ENCODE measurements at places on chromosomes 6 and 20.

- no peak for DNase-seq
Measured at GRCh38 chr6:141561154-141561553, 571.6 kb upstream of the GJE1 start.

DNA sequence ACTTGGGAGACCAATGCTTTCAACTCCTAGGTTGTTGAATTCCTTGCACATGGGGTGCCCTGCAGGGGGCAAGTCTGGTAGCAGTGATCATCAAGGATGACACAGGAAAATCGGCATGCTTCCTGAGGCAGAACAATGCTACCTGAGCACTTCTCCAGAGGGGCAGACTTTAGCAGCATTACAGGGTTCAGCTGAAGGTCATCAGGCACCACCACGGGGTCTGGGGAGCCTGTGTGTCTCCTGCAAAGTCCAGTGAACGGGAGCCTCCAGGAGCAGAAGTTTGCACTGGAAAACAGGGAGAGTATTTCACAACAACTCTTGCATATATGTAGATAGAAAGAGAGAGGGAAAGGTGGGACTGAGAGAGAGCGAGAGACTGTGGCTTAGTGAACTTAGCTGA, 10.2 kb downstream of the VSX1 start:
- no peak for DNase-seq

- no peak for DNase-seq
Measured at GRCh38 chr6:10690651-10691445, 3.6 kb downstream of the C6orf52 start.

GRCh38 chr20:36305602-36306551, at the start of gene DLGAP4:
TSS of gene DLGAP4 (plus strand) at chr20:36306339. CDS start at chr20:36431718, 125,379 bp downstream.
- no peak for DNase-seq

- no peak for DNase-seq
Measured at GRCh38 chr20:44662261-44662660, 10.8 kb upstream of the ADA start.

DNA sequence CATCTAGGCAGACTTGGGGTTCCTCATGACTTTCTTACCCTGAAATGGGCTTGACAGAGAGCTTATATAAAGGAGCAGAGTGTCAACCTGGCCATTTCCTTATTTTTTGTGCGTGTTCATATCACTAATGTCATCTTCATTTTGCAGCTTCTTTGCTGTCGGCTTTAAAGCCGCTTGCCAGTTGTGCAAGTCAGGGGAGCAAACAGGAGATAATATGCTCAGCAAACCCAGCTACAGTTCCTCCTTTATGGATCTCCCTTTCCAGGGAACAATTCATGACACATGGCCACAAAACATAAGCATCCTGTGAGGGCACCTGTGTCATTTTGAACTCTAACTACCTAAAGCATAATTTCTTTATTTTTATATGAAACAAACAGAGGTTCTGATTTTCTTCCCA, 6.5 kb upstream of the TUBB2B start:
- DNase-seq, result no peak

- DNase-seq, result no peak
Measured at GRCh38 chr6:168216117-168216516, 103.5 kb downstream of the DACT2 start.

GRCh38 chr6:156474507-156475120, 302.6 kb upstream of the ARID1B start:
- DNase-seq, result no peak

DNA sequence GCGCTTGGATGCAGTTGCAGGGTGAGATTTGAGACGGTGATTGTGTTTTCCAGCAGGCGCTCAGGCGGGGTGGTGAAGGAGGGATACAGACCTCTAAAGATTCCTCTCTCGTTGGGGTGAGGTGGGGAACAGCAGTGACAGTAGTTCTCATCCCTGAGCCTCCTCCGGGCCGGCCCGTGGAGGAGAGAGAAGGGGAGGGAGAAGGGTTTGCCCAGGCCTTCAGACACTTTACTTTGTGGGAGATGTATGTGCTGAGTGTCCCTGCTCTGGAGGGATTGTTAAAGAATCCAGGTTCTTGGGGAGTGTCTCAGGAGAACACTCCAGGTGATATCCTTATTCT, 41.0 kb downstream of the PSMB9 start:
- DNase-seq, result no peak

GRCh38 chr6:125950293-125950692, 6.3 kb upstream of the HINT3 start:
- DNase-seq, result no peak

GRCh38 chr6:47135772-47136171, 93.6 kb upstream of the ADGRF1 start:
- no peak for DNase-seq

GRCh38 chr6:100479179-100480035, 14.7 kb upstream of the SIM1 start:
- no peak for DNase-seq

DNA sequence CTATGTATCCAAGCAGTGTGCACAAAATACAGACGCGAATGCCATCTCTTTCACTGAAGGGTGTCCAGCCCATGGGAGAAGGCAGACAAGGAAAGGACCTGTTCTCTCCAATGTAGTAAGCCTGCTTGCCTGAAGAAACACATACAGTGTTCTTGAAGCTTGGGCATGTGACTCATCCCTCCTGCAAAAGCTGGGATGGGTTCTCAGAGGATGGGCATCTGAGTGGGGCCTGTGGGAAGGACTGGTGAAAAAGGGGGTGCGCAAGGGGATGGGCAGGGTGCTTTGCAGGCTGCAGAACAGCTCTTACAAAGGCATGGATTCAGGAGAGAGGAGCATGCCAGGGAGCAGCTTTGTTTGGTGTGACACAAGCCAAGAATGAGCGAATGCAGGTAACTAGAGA, 128.1 kb downstream of the FYN start:
- no peak for DNase-seq

DNA sequence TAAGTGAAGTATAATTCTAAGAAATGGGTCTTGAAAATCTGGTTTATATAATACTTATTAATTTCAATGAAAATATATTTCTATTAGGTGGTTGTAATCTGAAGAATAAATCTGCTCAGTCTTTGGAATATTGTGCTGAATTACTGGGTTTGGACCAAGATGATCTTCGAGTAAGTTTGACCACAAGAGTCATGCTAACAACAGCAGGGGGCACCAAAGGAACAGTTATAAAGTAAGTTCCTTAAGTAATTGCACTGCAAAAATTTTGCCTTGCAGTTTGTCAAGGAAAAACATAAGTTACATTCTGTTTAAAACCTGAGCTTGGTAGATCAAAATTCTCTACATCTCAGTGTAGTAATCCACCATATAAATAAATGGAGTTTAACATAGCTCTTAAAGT, 106.0 kb downstream of the MYO6 start:
- no peak for DNase-seq

DNA sequence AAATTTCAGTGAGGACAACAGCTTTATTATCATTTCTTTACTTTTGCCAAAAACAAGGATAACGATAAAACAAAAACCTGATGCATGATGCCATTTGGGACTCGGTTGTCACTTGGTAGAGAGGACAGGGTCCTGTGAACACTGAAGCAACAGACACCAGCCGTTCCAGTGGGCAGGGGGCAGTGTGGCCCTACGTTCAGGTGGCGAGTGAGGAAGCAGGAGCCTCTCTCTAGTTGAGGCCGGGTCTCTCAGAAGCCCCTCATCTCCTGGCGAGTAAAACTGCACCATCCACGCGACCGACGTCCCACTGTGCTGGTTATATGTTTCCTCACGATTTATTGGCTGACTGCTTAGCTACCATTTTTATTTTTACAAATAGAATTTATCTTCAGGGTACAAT, 231.6 kb downstream of the THBS2 start:
- DNase-seq, result no peak

GRCh38 chr6:56752009-56752408, 109.3 kb upstream of the DST start:
- DNase-seq, result no peak

DNA sequence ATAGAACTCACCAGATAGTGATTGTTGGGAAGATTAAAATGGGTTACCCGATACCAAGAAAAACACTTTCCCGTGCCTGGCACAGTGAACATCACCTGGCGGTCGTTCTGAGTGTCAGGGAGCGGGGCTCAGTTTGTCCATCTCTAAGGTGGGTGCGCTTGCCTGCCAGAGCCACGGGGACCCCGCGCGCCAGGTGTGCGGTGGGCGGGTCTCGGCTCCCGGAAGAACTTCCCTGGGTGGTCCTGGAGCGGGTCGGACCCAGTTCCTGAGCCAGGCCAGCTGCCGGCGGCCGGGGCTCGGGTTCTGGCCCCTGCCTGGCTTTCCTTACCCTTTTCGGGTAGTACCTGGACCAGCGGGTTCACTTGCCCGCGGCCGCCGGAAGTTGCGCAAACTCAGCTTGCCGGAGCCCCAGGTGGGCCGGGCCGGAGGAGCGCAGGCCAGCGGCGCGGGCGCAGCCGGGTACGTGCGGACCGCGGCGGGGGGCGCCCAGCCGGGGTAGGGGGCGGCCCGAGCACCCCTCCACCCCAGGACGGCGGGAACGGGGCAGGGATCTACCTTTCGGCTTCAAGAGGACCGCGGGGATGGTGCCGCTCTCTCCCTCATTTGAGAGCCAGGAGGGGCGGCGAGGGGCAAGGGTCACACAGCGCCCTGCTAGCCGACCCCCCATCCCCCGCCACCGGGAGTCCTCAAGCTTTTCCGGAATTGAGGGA, 7.5 kb downstream of the FAM110A start:
- DNase-seq, result no peak

GRCh38 chr20:44151621-44152416, 35.2 kb downstream of the JPH2 start:
- no peak for DNase-seq

DNA sequence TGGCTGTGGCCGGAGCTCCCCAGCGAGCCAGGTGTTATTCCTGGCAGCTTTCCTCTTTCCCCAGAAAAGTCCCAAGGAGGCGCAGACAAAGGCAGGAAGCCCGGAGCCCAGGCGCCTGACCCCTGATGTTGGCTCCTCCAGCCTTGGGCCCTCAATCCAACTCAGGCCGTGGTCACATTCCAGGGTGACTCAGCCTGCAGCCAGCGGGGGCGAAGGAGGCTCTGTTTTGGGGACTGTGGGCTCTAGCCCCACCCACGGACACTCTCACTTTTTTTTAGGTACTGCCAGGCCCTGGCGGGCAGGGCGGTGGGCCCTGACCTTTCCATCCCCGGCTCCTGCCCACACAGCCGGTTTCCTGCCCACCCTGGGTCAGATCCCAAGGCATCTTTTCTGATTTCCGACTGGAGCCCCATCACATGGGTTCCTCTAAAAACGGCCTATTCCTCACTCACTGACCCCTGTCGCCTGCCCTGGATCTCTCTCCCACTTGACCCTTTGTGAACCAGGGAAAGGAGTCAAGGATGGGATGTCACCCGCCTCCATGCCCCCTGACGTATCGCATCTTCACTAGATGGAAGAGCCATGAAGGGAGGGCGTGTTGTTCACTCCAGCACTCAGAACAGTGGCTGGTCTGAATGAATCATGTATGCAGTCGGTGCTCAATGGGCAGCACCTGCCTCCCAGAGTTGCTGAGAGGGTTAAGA, 5.5 kb downstream of the PTGIS start:
- no peak for DNase-seq

- DNase-seq, result no peak
Measured at GRCh38 chr20:60570481-60571277, 612.5 kb downstream of the CDH26 start.

DNA sequence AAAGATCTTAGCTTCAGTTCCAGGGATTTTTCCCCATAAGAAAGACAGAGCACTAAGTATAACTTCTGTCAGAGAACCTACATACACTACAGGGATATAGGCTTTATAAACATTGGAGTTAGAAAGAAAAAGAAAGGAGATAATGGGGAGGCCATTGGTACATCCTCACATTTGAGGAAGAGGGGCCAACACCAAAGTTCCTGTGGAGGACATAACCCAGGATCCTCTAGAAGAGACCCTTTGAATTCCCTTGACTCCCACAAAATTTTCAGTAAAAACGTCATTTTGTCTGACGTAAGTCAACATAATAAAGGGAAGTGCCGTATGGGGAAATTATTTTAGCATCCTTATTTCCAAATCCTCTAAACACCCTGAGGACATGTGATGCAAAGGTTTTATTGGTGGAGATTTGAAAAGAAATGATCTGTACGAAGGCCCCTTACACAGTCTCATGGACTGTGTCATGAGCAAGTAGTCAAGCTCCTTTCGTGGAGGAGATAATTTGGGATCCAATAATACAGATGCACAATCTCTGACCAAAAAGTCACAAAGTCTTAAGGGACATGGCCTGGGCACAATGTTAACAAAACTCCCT, 33.2 kb downstream of the HLA-DRA start:
- no peak for DNase-seq

- DNase-seq, result no peak
Measured at GRCh38 chr6:28696682-28697081, 171.0 kb downstream of the GPX5 start.

DNA sequence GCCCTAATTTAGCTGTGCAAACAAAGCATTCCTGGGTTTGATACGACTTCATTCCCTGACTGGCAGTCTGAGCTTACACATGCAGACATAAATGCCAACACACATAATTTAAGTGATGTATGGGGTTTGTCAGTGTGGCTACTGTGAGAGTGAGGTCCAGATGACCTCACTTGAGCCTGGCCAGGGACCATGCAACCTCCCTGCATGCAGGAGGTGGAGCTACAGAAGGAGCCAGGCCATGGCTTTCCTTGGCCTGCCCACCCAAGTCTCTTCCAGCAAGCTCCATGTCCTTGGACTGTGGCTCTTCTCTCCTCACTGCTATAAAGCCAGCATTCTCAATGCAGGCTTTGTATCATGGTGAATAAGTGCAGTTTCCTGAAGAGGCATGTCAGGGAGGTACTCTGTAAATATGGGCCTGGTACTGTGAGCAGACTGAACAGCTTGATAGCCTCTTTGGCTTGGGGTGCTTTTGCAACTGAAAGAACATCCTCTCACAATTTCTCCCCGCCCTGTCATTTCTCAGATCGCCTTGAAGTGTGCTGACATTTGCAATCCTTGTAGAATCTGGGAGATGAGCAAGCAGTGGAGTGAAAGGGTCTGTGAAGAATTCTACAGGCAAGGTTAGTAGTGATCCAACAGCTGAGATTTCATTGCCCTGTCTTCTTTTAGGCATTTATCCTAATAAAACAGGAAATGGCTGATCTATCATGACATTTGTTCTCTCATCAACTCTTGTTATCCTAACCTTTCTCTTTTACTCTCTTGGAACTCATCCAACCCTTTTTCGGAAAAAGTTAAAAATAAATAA, 69.2 kb downstream of the MTFR2 start:
- no peak for DNase-seq

All from stimulated activated CD4-positive, alpha-beta T cell treated with anti-CD3 and anti-CD28 coated beads, Interleukin-1b, Interleukin-23, amount 100 ng/mL, for 1 hour (primary cell).